Stimulated activated CD8-positive, alpha-beta memory T cell treated with anti-CD3 and anti-CD28 coated beads, Interleukin-15, amount 100 ng/mL, for 4 hours (primary cell): ENCODE measurements at places on chromosomes 4 and X.

- DNase-seq = no peak
These were observed 250.4 kb downstream of the TMA16 start for GRCh38 chr4:163744861-163745260.

GRCh38 chr4:154838694-154839093 is 57.6 kb downstream of the RBM46 start:
- no peak for DNase-seq

DNA sequence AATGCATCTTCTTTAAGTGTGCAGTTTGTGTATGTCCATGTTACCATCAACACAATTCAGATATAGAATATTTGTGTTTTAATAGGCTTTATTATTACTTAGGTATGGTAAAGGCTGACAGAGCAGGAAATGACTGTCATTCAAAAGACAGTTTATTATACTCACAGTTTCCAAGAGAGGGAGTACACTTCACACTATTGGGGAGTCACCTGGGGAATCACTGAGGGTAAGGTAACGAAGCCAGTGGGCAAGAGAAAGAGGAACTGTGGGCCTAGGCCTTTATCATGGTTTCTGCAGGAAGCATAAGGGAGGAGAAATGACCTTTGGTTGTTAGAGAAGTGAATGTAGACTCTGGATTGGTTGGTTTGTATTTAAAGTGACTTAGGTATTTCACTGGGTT is 235.1 kb upstream of the HCCS start:
- no peak for DNase-seq

GRCh38 chrX:24982306-24982965 is 33.3 kb downstream of the ARX start:
- DNase-seq = no peak

- no peak for DNase-seq
These were observed 286.8 kb downstream of the CRLF2 start for GRCh38 chrX:925652-926061.

GRCh38 chr4:74013264-74013663 is 14.8 kb upstream of the CXCL5 start:
- no peak for DNase-seq

DNA sequence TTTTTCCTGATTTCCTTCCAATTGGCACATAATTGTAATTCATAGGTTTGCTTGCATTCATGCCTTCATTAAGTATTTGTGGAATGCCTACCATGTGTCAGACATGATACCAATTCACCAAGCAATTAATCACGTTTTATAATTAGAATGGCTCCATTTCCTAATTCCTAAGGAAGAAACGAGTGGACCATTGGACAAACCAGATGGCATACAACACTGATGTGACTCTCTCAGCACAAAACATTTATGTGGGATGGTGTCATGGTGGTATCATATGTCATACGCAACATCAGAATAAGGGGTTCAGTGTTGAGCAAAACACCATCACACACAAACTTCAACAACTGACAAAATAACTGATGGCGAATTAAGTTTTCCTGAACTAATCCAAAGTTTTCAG is 502.8 kb downstream of the DMD start:
- no peak for DNase-seq

- DNase-seq = no peak
These were observed 229.6 kb downstream of the PRDM5 start for GRCh38 chr4:120692964-120693363.

GRCh38 chrX:65586491-65586890 is 51.9 kb upstream of the LAS1L start:
- DNase-seq = no peak

- DNase-seq = no peak
These were observed 64.1 kb downstream of the FAM184B start for GRCh38 chr4:17717301-17717700.

- no peak for DNase-seq
These were observed 31.3 kb downstream of the SLIT2 start for GRCh38 chr4:20283039-20283438.

DNA sequence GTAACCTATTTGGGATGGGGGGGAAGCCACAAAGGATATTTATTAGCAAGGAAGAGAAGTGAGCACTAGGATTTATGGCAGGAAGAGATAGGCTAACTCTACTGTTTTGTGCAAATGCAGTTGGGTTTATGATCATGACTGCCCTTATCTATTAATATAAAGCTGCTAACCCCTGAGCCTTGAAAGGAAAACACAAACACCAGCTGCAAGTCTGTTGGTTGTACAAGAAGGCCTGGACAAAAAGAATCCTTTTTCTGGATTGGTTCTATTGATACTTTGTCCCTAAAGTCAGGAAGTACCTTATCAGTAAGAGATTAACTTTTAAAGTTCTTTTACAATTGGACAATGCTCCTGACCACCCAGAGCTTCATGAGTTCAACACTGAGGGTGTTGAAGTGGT is 188.8 kb downstream of the LRBA start:
- no peak for DNase-seq

DNA sequence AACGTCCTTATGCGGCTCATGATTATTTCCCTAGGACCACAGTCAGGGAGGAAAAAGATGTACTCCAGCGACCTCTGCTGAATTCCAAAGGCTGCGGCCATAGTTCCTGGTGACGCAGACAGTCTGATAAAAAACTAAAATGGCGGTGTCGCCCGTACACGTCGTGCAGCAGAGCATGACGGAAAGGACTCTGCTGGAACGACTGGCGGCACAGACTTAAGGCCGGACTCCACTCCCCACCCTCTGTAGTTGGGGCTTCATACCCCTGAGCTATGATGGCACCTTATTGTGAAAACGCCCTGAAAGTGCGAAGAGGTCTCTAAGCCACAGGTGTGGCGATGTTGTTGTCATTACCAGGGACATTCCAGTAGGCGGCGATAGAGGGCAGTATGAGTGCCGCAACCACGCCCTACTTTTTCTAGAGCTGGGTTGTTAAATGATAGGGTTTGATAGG is 90.0 kb upstream of the EDA2R start:
- no peak for DNase-seq

- DNase-seq = no peak
These were observed 7.4 kb downstream of the ADRA2C start for GRCh38 chr4:3773552-3774001.

DNA sequence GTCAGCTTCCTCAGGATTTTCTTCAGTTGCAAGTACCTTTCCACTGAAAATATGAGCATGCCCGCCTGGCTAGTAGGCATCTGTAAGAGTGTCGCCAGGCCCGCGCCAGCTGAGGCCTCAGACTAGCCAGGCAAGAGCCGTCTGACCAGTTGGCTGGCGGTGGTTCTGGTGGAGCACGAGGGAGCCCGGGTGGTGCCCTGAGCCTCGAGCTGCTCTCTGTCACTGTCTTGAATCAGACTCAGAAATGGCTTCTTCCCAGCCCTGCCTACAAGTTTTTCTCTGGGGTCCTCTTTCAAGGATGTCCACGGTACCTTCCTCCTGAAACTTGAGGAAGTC is 11.9 kb downstream of the GRPEL1 start:
- no peak for DNase-seq

GRCh38 chrX:71111141-71111843 is at the start of gene IL2RG:
TSS of gene IL2RG (minus strand) at chrX:71111577. CDS start at chrX:71111539, 38 bp downstream.
- peak; percentile 78 for DNase-seq

GRCh38 chr4:173057442-173057841 is 111.2 kb upstream of the GALNT7 start:
- no peak for DNase-seq

GRCh38 chr4:168433571-168433970 is 46.7 kb downstream of the DDX60L start:
- DNase-seq = no peak

DNA sequence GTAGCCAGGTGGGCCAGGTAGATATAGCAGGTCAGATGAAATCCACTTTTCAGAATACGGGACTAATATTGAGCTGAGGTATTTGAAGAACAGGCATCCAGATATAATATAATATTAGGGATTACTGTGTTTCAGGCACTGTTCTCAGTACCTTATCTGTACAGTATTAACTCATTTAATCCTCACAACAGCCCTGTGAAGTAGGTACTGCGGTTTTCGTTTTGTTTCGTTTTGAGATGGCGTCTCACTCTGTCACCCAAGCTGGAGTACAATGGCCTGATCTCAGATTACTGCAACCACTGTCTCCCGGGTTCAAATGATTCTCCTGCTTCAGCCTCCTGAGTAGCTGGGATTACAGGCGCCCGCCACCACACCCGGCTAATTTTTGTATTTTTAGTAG is 129.6 kb downstream of the IL1RAPL2 start:
- DNase-seq = no peak

DNA sequence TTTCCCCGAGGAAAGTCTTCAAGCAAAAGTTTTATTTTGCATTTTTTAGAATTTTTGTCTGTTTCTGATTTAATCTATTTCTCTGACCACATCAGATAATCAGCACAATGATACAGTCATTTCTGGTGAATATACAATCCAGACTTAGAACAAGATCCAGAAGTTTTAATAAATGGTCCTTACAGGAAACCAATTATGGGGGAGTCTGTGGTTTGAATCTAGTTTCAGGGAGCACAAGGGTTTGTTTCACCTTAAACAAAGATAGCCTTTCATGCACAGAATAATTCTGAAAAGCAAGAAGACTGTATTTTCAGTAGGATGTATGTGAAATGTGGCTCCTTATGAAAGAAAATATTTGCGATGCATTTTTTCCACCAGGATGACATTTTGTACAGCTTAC is 158.5 kb upstream of the ARSJ start:
- no peak for DNase-seq

- no peak for DNase-seq
These were observed 8.4 kb upstream of the LAMP2 start for GRCh38 chrX:120477453-120477852.

DNA sequence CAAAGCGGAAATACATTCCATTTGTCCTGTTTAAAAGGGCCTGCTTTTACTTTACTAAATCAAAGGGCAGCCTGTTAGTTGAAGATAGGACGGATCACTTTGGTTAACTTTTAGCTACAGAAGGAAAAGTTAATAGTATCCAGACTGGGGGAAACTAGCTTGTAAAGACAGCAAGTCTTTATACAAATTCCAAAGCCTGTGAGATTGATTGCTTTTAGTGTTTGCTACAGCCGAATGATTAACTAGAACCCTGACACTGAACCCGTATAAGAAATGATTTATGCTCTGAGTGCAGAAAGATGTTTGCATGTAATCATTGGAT is 93.4 kb downstream of the FRAS1 start:
- no peak for DNase-seq

GRCh38 chr4:46994007-46994405 is 625 bp upstream of the GABRA4 start:
- DNase-seq = no peak

DNA sequence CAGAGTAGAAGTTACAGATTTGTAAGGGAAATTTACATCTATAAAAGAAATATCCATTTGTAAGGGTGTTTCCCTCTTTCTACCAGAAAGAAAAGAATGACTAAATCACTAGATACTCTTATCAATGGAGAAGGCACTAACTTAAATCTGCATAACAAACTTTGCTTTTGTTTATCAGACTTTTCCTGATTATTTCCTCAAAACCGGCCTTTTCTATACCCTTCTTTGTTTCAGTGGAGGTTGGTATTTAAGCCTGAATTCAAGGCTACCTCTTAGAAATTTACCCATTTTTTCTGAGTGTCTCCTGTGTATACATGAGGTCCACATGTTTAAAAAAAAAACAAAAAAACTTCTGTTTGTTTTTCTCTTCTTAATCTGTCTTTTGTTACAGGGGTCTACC is 80.4 kb upstream of the GRPR start:
- no peak for DNase-seq

DNA sequence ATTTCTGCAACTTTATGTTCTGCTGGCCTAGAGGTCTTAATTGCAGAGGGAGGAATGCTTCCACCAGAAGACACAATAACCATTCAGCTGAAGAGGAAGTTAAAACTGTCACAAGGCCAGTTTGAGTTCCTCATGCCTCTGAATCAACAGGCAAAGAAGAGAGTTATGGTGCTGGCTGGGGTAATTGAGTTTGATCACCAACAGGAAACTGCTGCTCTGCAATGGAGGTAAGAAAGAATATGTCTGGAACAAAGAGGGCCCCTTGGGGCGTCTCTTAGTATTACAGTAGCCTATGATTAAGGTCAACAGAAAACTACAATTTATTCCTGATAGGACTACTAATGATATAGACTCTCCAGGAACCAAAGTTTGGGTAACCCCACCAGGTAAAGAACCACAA is 744.0 kb downstream of the FSTL5 start:
- no peak for DNase-seq

- no peak for DNase-seq
These were observed 645.6 kb upstream of the FTHL17 start for GRCh38 chrX:31717474-31717873.

- DNase-seq = no peak
These were observed 12.6 kb upstream of the GBA3 start for GRCh38 chr4:22680065-22680642.

GRCh38 chrX:66126662-66127061 is 37.4 kb upstream of the HEPH start:
- no peak for DNase-seq

DNA sequence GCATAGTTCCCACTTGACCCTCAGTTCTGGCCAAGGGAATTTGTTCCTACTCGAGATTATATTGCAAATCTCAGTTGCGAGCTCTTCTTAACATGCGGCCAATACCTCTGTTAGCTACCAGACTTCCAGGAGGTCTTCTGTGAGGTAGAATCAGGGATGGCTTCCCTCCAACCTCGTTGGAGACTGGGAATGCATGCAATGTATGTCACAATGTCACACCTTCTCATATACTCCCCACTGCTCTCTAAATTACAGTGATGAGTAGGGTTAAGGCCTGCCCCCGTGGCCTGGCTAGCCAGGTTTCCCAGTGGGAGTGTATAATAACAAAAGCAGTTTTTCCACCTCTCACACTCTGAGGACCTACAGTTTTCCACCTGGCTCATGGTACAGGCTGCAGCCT is 1962.5 kb downstream of the ARAP2 start:
- no peak for DNase-seq

GRCh38 chr4:52676536-52676935 is 17.4 kb upstream of the USP46 start:
- no peak for DNase-seq

DNA sequence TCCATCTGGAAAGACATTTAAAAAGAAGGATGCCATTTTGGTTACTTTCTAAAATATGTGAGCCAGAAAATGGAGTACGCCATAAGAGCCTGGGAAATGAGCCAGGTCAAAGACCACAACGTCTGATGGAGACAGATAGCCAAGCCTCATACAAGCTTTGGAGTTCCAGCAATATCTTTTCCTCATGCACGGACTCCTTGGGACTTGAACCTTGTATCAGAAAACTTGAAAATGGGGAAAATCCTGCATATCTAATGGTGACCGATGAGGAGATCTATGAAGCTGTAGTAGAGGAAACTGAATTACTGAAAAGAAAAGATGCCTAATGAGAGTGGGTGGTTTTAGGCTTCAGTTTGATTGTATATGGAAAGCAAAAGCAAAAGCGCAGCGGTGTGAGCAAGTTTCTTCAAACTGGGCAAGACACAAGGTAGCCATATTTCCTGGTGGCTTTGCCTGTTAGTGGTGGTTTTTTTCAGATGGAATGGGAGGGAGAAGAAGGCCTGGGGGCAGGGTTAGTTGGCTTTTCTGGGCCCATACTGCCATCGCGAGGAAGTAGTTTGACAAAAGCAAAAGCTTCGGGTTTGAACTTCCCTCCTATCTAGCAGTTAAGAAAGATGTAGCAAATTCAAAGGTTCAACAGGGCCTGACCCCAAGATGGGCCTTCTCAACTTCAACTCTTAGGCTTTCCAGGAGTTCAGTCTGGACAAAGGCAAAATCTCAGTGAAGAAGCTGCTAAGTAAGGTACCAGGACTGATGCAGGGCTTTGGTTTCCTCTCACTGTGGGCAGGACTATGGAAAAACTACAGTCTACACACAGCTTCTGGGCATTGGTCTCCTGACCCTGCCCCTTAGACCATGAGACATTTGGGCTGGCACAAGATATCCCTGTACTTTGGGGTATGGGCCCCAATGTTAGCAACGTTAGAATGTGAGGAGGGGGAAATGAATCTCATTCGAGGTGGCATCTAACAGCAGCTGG is 210.0 kb upstream of the STK26 start:
- DNase-seq = peak; percentile 61

GRCh38 chrX:107716816-107717700 is 58.5 kb downstream of the TSC22D3 start:
- peak; percentile 71 for DNase-seq
